ENCODE measurements at places on chromosomes 2 and 18. TPM values are rescaled to one million over a fixed set of nuclear protein-coding genes. Genes with fewer than 3 reads are reported as not detected.

- H3K4me3 ChIP-seq: no peak overlapping the region
- no peaks in the 10 kb centered on the region for H3K36me3 ChIP-seq
- peak; percentile 28 for DNase-seq
- H3K27ac ChIP-seq: no peak overlapping the region
- no peaks in the 10 kb centered on the region for H3K27me3 ChIP-seq
Measured at GRCh38 chr2:58734365-58734764, 493.2 kb upstream of the FANCL start.

GRCh38 chr2:98578231-98578630, 30.1 kb downstream of the COA5 start:
- no peak for DNase-seq
- no peak overlapping the region for H3K27ac ChIP-seq
- no peaks in the 10 kb centered on the region for H3K27me3 ChIP-seq
- no peak overlapping the region for H3K4me3 ChIP-seq
- H3K4me1 ChIP-seq: peaks cover under 1% of the 10 kb centered on the region

DNA sequence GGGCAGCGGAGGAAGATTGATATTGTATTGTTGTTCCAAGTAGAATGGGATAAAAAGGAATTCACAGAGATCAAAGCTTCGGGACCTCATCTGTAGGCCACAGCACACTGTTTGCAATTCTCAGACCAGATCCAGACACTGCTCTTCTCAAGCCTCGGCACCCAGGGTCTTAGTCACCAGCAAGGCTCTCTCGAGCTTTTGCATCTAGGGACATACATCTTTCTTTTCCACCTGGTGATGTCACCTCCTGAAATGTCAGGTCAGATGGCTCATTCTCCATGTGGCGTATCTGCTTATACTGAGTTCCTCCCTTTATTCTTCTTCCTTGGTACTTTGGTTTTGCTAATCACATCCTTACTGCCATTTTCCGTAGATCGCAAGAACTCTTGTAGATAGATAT, 42.9 kb upstream of the SNTG2 start:
- no peaks in the 10 kb centered on the region for H3K27me3 ChIP-seq
- H3K36me3 ChIP-seq: no peaks in the 10 kb centered on the region
- H3K4me1 ChIP-seq: no peaks in the 10 kb centered on the region
- DNase-seq: no peak
- no peak overlapping the region for H3K27ac ChIP-seq

DNA sequence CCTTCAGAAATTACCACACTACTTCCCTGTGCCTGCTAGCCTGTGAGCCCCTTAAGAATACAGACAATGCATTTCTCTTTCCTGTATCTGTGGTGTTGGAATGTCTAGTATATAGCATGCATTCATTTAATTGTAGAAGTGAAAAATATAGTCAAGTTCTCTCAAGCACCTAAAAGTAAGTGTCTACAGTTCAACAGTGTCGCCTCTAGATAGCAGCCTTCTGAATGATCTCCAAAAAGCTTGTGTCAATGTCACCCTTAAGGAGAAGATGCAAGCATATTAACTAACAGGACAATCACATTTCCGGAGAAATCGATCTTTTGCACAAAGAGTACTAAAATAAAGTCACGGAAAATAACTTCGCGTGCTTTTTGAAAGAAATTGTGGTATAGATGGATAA, 27.5 kb upstream of the DSG3 start:
- H3K36me3 ChIP-seq: no peaks in the 10 kb centered on the region
- no peaks in the 10 kb centered on the region for H3K27me3 ChIP-seq
- no peak overlapping the region for H3K4me3 ChIP-seq
- DNase-seq: no peak
- H3K27ac ChIP-seq: no peak overlapping the region

The AQP4 gene
- 4.9 TPM for polyA plus RNA-seq

The PLEKHH2 gene
- polyA plus RNA-seq: 3.3 TPM
